ENCODE measurements at places on chromosomes 1 and 21.

- DNase-seq: peak; percentile 81
Measured at GRCh38 chr1:218850367-218850766, 323.3 kb upstream of the LYPLAL1 start.

DNA sequence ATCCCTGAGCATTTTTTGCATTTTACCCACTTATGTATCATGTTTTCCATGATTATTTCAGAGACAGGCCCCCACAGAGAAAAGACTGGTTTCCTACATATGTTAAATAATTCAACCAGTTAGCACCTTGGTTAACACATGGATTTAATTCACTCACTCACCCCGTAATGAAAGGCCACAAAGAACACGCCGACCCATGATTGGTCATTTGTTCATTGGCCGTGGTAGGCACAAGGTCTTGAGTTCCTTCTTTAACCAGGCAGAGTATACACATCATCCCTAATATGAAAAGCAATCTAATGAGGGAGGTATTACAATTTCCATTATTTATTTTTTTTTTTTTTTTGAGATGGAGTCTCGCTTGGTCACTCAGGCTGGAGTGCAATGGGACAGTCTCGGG lies 50.6 kb downstream of the RPS6KA1 start:
- no peak for DNase-seq

DNA sequence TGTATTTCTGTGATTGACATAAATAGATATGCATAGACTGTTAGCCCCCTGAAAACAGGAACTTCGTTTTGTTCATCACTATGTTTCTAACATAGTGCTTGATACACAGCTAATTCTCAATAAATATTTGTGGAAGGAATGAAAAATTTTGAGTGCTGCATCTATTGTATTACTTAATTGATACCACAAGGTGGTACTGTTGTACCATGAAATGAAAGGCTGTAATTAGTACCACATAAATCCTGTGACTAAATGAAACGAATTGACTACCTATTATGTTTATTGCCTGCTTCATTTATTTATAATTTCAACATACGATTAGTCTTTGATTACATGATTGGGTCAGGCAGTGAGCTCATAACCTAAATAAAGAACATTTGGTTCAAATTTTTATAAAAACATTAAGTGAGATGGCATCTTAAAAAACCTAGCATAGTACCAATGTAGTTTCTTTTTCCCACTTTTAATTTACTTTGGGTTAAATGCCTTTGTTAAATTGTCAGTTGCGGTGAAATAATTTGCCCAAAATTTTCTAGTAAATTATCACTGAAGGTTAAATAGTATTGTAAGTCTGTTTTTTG lies 15.0 kb upstream of the TGFB2 start:
- peak; percentile 42 for DNase-seq

DNA sequence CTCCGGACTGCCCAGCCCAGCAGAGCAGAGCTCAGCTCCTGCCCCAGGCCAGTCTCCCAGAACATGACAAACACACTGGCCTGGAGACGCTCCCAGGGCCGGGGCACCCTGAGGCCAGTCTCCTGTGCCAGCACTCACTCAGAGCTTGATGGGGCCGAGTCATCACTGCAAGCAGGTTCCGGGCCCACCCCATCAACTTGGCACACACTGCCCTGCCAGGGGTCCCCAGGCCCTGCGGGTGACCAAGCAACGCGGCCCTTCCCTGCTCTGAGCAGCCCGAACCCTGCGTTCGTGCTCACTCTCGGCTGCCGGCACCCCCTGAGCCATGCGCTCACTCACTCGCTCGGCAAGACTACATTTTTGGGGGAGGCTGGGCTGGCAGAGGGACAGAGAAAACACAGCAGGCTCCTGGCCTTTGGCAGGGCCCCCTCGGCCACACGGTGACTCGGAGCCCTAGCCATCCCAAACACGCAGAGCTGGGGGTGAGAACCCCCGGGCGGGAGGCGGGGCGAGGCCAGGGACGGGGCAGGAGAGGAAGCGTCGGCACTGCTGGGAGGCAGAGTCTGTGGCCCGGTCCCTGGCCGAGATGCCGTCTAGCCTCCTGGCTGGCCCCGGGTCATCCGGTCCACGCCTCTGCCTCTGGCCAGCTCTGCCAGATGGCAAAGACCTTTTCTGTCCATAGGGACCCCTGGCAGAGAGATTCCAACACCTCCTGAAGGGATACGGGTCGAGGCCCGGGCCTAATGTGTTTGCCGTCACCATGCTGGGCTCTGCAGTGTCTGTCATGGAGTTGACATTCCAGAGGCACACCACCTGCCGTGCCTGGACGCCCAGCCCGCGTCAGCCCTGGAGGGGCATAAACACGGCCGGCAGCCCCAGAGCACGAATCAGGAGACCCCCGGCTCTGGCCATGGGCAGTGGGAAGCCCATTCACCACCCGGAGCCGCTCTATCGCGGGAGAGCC lies 68.0 kb downstream of the MEGF6 start:
- peak; percentile 83 for DNase-seq

DNA sequence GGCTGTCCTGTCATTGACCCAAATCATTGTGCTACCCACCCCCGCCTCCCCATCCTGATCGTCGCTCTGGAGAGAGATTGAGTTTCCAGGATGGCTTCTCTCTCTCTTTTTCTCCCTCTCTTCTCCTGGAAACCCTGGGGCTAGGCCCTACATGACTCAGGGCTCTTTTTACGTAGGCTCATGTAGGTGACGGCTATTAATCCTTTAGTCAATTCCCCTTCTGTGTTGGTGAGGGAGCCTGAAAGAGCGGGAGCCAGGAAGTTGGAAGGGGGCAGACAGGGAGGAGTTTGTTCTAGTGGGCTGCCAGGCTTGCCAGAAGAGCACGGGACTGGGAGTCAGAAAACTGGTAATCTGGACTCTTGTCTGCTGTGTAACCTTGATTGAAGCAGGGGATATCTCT lies 9.7 kb downstream of the ATP2B4 start:
- DNase-seq: no peak

- DNase-seq: no peak
Measured at GRCh38 chr1:54574158-54574778, 26.2 kb downstream of the ACOT11 start.

DNA sequence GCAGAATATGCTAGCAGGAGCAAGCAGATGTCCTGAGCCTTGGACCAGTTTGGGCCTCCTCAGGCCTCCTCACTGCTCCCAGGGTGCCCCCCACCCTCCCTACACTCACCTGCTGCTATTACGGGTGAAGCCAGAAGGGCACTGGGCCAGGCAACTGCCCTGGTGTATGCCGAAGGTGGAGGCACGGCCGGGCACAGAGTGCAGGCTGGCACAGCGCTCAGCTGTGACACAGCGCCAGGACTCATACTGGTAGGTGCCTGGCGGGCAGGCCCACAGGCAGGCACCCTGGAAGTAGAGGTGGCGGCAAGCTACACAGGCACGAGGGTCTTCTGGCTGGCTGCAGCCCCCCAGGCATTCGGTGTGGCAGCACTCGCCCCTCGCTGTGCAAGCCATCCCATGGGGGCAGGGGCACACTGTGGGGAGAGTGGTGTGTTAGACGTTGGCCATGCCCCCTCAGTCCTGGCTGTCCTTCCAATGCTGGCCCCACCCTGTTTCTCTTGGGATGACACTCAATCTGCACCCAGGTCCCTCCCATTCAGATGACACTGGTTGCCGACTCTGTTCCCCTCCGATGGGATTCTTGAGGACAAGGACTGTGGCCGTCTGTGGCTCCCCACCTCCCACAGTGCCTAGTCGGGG lies 7.0 kb downstream of the INSRR start:
- DNase-seq: no peak

DNA sequence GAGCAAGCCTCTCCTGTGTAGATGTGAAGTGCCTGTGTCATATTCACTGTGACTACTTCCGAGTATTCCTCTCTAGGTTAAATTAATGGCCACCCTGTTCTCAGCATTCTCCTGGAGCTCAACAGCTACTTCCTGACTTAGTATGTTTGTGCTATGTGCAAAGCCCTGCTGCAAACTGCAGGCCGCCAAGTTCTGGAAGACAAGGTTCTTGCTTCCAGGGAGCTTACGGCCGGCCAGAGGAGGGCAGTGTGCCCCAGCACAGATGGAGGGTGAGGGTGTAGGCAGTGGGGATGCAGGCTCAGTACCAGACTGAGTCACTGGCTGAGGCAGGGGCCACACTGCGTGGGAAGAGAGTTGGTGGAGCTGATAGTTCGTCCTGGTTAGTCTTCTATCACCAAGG lies 43.2 kb downstream of the ELK4 start:
- peak; percentile 43 for DNase-seq

GRCh38 chr1:244945109-244945671 lies 80.8 kb upstream of the HNRNPU start:
- DNase-seq: no peak

DNA sequence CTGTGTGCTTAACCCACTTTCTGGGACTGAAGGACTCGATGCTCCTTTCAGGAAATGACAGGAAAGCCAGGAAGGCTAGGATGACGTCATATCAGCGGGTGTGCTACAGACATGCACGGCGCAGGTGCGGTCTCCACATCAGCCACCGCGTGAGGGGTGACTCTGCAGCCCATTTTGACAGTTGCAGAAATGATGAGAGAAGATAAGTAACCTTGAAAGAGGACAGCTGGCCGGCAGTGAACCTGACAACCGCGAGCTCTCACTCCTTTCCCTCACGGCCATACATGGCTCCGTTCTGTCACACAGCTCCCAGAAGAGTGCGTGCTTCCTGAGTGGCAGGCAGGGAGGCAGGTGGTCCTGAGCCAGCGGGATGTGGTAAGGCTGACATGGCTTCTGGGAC lies 1.7 kb upstream of the KRTAP10-5 start:
- DNase-seq: no peak

GRCh38 chr1:17978016-17978415 lies 129.6 kb upstream of the IGSF21 start:
- DNase-seq: no peak

DNA sequence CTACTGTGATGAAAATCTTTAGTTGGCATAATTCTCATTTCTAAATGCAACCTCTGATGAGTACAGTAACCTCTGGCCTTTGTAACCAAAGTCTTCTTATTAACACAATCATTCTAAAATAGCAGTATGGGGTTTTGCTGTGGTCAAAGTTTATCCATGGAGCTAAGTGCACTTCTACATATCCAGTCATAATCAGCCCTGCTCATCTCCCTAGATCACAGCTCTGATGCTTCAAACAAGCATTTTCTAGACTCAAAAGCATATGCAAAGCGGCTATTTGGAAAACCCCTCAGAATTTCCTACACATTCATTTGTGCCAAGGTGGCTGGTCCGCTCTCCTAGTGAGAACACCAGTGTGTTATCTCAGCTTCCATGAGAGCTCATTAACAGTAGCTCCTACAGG lies 418.6 kb downstream of the MRPL39 start:
- no peak for DNase-seq

DNA sequence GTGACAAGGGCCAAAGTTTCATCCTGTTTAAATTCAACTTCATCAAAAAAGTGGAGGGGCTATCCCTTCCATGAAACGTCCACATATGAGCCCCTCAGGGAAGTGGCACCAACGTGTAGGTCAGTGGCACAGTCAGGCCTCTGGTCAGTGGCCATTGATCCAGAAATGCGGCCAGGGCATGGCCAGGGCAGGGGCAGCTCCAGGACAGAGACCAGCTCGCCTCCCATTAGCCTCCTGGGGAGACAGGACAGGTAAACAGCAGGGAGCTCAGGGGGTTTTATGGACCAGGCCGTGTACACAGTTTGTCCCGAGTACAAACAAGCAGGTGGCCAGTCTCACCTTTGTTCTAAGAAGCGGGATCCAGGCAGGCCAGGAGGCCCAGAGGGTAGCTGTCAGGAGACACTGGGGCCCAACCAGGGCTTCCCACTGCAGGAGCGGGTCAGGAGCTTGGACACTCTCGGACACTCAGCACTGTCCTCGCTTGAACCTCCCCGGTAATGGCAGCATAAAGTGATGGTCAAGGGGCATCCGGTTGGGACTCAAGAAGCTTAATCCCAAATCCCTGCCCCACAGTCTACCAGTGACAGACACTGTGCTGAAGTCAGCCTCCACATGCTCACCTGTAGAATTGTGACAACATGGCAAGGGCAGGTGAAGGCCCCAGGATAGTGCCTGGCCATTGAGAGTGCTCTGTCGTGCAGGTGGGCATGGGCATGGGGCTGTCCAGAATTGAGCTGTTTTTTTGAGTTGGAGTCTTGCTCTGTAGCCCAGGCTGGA lies 144.1 kb upstream of the ERRFI1 start:
- DNase-seq: no peak

DNA sequence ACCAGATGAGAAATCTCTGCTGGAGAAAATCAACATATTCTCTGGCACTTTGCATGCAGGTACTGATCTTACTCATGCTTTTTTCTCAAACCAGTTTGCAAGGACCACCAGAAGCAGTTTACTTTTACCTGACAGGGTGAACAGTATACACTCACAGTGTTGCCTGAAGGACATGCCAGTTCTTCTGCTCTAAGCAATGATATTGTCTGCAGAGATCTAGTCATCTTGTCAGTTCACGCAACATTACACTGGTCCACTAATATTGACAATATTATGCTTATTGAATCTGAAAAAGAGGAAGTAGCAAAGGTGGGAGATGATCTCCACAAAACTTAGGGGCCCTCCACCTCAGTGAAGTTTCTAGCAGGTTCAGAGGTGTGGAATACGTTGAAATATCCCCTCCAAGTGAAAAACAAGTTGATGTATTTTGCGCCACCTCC lies 3.8 kb upstream of the S100B start:
- no peak for DNase-seq

DNA sequence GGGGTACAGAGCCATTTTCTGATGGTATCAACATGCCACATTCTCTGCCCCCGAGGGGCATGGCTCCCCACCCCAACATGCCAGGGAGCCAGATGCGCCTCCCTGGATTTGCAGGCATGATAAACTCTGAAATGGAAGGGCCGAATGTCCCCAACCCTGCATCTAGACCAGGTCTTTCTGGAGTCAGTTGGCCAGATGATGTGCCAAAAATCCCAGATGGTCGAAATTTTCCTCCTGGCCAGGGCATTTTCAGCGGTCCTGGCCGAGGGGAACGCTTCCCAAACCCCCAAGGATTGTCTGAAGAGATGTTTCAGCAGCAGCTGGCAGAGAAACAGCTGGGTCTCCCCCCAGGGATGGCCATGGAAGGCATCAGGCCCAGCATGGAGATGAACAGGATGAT lies 50.6 kb downstream of the ACP6 start:
- DNase-seq: no peak

GRCh38 chr1:38834937-38835827 lies 24.4 kb downstream of the RRAGC start:
- DNase-seq: peak; percentile 81

- no peak for DNase-seq
Measured at GRCh38 chr1:175599212-175599705, 144.1 kb downstream of the TNR start.

GRCh38 chr1:175390522-175391254 lies 198.1 kb upstream of the KIAA0040 start:
- DNase-seq: no peak

- no peak for DNase-seq
Measured at GRCh38 chr1:246775531-246776385, 51.5 kb downstream of the SCCPDH start.

Data from SJSA1 (cell line).